ENCODE measurements at places on chromosomes 3 and 15.

DNA sequence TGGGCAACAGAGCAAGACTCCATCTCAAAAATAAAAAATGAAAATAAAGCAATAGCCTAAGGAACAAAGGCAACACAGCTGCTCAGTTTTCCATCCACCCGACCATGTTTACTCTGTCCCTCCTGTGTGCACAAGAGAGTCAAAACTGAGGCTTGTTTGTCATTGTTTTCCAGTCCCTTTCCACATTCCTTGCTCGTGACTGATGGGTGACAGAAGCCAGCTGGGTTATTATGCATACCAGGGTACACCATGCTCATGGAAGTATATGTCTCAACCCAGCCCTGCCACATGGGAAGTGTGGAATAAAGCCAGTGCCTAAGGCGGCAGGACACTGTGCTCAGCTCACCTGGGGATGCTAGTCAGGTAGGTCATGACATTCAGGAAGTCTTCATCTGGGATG, 49.5 kb downstream of the MCF2L2 start:
- DNase-seq = no peak

DNA sequence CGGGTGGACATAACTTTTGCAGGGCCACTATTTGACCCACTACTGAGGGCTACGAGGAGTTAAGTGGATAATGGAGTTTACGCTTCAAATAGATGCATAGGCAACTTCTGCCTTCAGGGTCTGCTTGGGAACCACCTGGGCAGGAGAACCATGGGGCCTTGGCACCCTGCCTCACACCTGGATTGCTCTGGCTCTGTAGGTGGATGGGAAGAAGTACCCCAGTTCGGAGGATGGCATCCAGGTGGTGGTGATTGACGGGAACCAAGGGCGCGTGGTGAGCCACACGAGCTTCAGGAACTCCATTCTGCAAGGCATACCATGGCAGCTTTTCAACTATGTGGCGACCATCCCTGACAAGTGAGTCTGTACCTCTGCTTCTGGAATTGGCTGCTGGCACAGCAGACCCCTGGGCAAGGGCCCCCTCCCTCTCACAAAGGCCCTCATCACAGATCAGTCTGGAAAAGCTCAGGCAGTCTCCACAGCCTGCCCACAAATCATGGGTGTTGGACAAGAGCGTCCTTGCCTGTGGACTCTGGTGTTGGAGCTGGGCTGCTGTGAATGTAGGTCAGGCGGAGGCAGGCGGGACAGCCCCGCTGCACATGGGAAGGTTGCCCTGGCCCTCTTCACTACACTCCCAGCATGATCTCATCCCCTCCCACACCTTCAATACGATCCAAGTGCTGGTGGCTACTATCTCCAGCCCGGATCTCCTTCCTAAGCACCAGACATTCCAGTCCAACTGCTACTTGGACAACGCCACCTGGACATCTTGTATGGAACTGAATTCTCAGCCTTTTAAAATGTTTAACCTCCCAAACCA, 46.7 kb downstream of the MESD start:
- DNase-seq = no peak

DNA sequence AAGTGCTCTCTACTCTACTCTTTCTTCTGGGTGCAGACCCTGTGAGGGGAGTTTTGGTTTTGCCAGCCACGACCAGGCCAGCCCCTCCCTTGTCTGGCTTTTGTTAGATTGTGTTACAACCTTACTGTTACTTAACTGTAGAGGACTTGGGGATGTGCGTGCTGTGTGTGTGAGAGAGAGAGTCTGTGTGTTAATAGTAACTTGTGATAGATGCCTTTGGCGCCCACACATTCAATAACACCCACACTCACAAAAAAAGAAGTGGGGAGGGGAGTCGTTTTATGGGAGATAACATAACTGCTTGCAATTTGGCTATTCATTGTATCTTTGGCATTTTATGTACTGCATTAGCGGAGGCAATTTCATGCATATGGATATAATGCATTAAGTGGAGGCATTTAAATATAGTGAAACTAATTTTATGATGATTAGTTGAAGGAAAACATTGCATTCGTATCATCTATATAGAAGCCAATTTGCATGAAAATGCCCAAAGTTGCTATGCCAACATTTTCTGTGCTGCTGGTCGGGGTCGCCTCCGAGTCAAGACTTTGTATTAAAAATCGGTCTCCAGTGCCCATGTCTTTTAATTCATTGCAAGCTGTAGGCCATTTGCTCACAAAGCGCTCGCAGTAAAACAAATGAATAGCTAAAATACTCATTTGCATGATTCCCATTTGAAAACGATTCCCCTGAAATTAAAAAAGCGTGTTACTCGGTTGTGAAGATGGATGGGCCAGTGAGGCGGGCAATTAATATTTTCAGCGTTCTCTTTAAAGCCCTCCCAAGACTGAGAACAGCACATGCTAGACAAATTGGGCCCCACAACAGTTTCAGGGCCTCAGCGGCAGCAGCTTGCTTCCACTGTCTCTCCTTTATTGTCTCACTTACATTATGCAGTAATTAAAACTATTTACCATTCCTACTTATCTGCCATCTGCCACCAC, 158.5 kb upstream of the SMAD3 start:
- no peak for DNase-seq

DNA sequence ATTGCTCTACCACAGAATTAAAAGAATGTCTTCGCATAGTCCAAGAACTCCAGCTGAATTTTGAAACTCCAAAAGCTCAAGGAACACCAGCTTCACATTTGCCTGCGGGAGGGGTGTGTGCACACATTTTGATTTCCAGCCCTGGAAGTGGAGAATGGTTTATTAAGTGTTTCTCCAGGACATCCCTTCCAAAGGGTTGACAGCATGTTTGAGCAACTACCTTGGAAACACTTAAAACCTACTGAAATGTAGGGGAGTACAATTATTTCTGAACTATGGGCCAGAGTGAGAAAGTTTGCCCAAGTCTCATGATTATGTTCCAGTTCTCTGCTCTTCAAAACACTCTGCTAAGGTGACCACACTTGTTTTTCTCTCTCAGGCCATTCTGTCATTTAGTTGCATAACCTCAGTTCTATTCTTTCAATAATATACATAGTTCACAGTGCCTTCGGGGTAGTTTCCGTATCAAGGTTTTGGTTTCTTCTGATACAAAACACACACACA, 7.9 kb downstream of the ACP3 start:
- no peak for DNase-seq

DNA sequence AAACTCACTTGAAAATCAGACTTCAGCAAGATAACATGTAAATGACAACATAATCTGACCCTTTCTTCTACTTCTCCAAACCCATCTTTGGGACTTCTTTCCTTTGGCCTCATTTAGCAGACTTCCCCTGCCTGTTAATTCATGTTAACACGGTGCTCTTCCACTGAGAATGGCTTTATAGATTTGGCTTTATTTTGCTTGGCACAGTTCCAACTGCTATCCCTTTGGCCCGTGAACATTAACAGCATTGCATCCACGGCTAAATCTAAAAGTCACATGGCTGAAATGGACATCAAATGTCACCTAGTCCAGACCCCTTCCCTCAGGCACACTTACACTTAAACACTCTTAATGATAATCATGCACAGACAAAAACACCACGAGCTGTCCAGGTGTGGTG, 3.8 kb downstream of the ZMAT3 start:
- no peak for DNase-seq

- DNase-seq = no peak
These were observed 396.7 kb upstream of the PDZRN3 start for GRCh38 chr3:74021449-74021848.

DNA sequence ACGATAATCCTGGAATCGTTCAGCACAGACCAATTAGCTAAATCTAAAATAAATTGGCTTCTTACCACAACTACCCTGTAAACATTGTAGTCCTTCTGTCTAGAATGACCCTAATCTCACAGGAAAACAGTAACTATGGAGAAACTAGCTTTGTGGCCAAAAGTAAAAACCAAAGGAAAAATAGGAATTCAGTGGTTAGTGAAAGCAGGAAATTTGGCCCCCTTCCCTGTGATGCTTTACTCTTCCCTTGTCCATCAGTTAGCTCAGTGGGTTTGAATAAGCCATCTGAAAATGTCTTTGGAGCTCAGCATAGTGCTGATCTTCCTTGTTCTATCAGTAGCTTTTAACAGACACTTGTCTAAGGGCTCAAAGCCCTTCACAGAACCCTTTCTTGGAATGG, 1.6 kb downstream of the NMD3 start:
- no peak for DNase-seq

DNA sequence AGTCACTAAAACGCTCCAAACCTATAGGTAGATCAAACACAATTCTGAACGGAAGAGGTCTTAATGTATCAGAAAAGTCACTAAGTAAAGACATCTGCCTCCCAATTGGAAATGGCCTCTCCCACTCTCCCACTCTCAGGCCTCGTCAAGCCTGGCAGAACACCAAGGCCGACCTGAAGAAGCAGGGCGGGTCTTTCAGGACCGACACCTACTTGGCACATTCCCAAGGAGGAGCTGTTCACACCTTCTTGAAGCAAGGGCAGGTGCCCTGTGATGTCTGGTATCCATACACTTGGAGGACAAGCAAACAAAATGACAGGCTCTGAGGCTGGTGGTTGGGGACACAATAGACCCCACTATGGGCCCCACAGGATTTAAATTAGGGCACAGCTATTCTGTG, 30.0 kb downstream of the XXYLT1 start:
- no peak for DNase-seq

Measured in 8988T (cell line).